Esophagus muscularis mucosa (tissue), 4 donors: ENCODE measurements at places on chromosomes 13 and 19. TPM values are rescaled to one million over a fixed set of nuclear protein-coding genes. Genes with fewer than 3 reads are reported as not detected.
A peak's percentile ranks its signal among the peaks of the same experiment; 100 is the strongest.

SYNGR4 gene
- total RNA-seq = not detected

ZNF534 gene
- 0.17 TPM for total RNA-seq

KLK4 gene
- total RNA-seq = not detected

CD177 gene
- total RNA-seq = 0.97 TPM

TBCB gene
- total RNA-seq = 164 TPM

TLE6 gene
- 0.91 TPM for total RNA-seq

ZNF443 gene
- 4.1 TPM for total RNA-seq

GRCh38 chr19:623974-624373, 9.4 kb downstream of the POLRMT start:
- no peak for DNase-seq

DNA sequence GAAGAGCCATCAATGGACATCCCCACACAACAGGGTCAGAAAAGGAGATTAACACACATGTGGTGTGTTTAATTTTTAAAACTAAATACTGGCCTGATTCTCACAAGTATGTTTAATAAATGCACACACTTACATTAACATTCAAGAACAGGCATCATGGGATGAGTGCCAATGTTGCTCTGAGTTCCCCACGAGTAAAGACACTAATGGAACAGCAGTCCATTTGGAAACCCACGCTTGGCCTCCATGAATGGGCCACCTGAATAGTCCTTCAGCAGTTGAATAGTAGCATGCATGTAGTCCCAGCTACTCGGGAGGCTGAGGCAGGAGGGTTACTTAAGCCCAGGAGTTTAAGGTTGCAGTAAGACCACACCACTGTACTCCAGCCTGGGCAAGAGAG, 195.2 kb upstream of the IPO5 start:
- DNase-seq = peak; percentile 42

- DNase-seq = no peak
These were observed 1.3 kb upstream of the HNRNPL start for GRCh38 chr19:38850976-38851621.

DNA sequence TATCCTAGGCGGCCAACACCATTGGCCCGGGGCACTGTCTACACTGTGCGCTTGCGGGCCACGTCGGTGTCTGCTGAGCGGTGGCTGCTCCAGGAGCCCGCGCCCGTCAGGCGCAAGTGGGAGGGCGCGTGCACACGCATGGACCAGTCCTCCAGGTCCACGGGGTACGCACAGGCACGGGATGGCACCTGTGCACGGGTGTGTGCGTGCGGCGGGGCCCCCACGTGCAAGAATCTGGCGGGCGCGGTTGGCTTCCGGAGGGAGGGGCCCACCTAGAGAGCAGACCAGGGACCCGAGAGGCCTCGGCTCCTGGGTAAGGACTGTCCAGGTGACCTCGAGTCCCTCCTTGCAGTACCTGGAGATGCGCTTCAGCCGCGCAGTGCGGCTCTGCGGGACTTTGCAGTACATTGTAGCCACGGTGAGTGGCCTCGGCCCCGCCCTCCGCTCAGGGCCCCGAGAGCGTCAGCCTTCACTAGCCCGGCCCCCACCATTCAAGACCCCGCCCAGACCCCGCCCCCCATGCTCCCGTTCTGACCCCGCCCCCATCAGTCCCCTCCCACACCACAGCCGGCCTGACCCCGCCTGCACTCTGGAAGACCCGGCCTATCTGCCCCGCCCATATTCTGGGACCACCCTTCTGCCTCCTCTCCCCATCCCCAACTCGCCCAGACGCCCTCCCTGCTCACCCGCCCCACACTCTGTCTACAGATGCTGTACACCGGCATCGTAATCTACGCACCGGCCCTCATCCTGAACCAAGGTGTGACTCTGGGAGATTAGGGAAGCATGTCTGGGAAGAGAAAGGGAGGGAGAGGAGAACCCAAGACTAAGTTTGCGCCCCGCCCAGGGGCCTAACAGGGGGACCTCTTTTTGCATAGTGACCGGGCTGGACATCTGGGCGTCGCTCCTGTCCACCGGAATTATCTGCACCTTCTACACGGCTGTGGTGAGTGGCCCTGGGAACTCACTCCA, 2.3 kb downstream of the SLC5A5 start:
- DNase-seq = no peak

DNA sequence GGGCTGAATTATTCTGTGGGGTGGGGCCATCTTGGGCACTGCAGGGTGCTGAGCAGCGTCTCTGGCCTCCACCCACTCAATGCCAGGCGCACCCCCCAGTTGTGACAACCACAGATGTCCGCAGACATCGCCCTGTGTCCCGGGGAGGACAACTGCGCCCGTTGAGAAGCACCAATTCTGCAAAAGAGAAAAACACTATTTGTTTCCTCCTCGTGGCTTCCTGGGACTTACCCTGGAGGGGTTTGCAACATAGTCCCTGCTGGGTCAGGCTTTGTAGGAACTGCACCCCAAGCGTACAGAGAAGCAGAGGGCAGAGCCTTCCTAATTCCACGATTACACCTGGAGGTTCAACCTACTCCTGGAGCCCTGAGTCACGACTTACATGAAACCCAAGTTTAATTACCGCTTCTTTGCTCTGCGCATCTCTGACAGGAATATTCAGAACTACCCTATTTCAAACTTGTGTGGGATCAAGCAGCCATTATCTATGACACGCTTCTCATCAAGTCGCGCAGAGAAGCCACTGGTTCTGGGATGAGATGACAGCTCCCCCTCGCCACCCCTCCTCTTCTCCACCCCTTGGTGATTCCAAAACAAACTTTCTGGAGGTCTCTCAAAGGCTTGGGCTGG, 11.1 kb upstream of the SLC39A3 start:
- DNase-seq = no peak

- no peak for DNase-seq
These were observed 8.9 kb upstream of the ZNF507 start for GRCh38 chr19:32336259-32337083.

DNA sequence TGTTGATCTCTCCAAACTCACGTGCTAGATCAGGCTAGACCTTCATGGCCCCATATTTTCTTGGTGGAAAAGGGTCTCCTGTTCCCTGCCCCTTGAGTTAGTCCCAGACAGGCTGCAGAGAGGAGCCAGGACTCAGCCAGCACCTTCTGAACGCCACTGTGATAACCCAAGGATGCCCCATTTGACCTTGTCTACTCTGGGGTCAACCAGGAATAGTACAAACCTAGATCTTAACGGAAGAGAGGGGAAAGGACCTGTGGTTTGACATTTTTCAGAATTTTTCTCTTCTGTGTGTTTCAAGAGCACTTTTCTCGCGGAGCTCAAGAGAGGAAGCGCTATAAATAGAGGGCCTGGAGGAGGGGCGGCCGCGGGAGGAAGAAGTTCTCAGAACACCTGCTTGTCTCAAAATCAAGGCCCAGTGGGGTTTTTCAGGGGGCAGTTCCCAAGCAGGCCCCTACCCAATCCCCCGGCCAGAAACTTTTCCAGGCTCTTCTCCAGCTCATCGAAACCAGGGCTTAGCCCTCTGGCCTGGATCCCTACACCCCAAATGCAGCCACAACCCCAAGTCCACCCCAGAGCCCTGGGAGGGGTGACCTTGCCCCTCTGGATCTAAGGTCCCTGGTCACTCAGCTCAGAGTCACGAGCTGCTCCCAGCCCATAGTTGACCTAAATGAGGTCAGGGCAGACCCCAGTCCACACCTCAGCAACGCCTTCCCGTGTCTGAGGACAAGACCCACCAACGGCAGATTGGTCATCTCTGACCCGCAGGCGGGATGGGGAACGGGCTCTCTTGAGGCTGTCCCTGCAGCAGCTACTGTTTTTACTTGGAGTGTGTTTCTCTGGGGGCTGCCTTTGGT, 75.6 kb upstream of the TM9SF2 start:
- no peak for DNase-seq

DNA sequence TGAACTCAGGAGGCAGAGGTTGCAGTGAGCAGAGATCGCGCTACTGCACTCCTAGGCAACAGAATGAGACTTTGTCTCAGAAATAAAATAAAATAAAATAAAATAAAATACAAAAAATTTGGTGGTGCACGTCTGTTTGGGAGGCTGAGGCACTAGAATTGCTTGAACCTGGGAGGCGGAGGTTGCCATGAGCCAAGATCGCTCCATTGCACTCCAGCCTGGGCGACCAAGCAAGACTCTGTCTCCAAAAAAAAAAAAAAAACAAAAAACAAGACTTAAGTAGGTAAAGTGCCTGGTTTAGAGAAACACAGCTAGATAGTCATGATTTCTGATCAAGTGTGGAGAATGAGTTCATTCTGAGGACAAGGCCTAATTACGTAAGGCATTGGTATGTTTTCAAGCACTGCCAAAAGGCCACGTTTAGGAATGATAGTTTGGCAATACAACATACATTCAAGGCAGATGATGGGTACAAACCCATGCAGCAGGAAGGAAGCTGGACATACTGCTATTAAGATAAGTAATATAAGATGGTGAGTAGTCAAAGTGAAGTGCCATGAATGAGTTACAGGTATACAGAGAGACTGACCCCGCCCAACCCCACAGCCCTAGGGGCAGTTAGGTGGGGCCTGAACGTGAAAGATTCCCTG, 4.8 kb upstream of the UCHL3 start:
- no peak for DNase-seq

DNA sequence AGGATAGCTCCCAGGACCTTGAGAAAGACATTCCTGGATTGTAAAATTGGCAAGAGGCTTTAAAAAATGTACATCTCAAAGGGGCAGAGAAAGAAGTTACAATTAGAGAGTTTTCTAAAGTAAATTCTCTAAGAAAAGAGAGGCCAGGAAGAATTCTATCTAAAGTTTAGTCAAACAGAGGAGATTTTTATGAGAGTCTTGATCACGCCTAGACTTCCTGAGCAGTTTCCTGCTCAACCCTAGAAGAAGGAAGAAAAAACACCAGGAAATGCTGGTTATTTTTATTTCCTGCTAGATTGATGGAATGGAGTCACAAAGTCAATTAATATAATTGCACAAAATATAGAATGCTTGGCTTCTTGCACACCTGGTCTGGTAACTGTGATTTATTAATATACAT, 269.1 kb downstream of the PCDH20 start:
- no peak for DNase-seq

GRCh38 chr19:43778651-43779050, 2.1 kb downstream of the KCNN4 start:
- DNase-seq = no peak

DNA sequence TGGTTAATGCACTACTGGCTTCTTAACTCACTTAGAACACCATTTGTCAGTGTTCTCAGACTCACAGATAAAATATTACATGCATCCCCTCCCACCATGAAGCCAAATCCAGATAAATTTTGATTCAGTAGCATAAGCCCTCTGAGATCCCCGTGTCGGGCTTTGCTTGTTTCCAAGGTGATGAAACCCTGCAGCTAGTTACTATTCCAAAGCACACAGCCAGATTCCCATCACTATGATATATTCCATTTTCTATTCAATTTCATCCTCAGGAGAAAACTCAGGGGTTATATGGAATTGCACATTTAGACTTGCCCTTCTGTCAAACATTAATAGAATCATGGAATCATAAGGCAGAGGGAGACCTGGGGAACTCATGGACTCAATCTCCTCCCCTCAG, 9.4 kb upstream of the FAM124A start:
- DNase-seq = no peak

- DNase-seq = no peak
These were observed 1.5 kb downstream of the ZIC5 start for GRCh38 chr13:99969919-99970650.

DNA sequence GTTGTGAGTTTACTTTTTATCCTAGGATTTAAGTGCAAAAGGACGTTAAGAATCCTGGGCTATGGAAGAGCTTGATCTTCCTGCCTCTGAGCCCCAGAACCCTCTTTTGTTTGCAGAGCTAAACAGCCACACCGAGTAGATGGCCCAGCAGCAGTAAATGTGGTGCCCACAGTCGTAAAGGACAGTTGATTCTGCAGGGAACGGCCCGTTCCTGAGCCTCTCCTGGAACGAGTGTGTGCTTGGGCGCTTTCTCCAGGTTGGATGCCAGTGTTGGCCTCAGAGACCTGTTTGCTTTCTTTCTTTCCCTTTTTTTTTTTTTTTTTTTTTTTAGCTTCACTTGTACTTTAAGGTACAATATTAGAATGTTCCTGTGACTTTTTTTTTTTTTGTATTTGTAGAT, 41.7 kb downstream of the SPATA13 start:
- DNase-seq = no peak

DNA sequence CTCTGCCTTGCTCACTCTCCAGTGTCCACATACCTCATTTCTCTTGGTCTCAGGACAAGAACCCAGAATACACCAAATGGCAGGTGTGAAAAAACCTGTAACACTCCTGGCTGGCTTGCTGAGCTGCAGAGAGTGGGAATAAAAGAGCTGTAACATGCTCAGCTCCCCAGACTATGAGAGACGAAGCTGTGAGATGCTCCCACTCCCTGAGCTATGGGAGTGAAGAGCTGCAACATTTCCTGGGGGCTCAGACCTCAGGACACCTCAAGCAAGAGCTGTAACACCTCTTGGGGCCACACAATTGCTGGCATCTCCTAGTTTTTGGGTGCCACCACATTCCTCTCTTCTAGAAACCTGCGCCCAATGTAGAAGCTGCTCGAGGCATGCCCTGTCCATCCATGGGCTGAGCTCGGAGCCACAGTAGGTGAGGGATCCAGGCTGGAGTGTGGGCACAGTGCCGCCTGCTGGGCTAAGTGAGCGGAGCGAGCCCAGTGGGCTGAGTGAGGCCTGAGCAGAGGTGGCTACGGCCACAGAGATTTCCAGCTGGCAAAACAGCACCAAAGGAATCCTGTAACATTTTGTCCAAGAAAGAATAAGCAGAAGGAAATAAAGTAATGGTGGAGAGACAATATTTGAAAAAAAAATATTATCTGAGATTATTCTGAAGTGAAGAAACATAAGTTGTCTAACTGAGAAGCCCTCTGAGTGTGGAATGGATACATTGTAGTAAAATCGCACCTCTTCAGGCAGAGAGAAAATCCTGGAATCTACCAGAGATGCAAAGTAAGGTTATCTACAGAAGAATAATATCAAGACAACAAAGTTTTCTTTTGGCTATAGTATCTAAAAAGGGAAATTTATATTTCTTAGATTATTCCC, 186.2 kb upstream of the PCDH9 start:
- no peak for DNase-seq

- DNase-seq = no peak
These were observed 5.0 kb downstream of the YIPF2 start for GRCh38 chr19:10923260-10924112.

GRCh38 chr19:18062028-18062427, 24.7 kb downstream of the IL12RB1 start:
- no peak for DNase-seq

GRCh38 chr19:13882419-13882795, 5.5 kb downstream of the NANOS3 start:
- DNase-seq = no peak

DNA sequence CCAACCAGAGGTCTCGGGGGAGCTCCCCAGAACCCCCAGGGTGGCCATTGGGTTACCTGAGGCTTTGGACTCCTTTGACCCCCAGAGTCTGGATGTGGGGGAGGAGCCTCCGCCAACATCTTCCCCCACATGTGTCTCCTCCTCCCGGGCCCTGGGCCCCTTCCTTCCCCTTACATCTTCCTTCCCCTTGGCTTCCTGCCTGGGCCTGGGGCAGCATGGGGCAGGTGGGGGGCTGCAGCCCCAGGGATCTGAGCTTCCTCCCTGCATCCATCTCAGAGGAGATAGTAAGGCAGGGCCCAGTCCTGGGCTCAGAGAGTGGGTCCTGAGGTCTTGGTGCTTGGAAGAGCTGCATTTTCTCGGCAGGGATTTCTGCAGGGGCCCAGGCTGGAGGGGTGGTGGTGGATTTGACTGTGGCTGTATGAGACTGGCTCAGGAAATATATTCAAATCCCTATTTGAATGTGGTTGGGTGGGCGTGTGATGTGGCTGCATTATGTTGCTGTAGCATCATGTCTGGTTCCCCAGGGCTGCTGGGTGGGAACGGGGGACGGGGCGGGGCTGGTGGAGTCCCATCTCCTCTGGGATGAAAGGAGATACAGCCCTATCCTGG, 919 bp downstream of the VAV1 start:
- DNase-seq = no peak
